ENCODE measurements at places on chromosomes 12 and 14. TPM values are rescaled to one million over a fixed set of nuclear protein-coding genes. Genes with fewer than 3 reads are reported as not detected.

SERPINA6 gene
- not detected for total RNA-seq

NINJ2 gene
- 2.7 TPM for total RNA-seq

TMEM179 gene
- total RNA-seq, result 0.53 TPM

TCTN2 gene
- total RNA-seq, result 10.7 TPM

HOXC6 gene
- 0.70 TPM for total RNA-seq

RASSF8 gene
- 38.7 TPM for total RNA-seq

GALNT8 gene
- total RNA-seq, result 0.35 TPM

TMPO gene
- 58.0 TPM for total RNA-seq

SLC17A8 gene
- total RNA-seq, result not detected

PLXNC1 gene
- total RNA-seq, result 0.99 TPM

Measured in glomerular endothelial cell (primary cell).